ENCODE measurements at places on chromosomes 4 and X. TPM values are rescaled to one million over a fixed set of nuclear protein-coding genes. Genes with fewer than 3 reads are reported as not detected.

DNA sequence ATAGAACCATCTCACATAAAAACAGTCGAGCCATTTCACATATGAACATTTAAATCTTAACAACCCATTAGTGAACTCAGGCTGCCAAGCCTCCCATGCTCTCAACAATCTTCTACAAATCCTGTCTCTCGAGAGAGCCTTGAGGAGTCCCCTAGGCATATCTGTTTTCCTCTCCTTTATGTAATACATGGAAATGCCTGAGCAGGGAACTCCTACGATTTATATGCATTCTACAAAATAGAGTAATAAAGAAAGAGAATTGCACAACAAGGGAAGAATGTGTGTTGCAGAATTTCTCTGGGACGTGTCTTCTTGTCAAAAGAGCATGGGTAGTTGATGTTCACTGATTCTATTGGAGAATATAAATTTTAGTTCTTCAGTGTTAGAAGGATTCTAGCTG, 101.8 kb upstream of the VCX2 start:
- H3K4me1 ChIP-seq = no peaks in the 10 kb centered on the region
- H3K27ac ChIP-seq = no peak overlapping the region
- H3K4me3 ChIP-seq = no peak overlapping the region
- DNase-seq = no peak

DNA sequence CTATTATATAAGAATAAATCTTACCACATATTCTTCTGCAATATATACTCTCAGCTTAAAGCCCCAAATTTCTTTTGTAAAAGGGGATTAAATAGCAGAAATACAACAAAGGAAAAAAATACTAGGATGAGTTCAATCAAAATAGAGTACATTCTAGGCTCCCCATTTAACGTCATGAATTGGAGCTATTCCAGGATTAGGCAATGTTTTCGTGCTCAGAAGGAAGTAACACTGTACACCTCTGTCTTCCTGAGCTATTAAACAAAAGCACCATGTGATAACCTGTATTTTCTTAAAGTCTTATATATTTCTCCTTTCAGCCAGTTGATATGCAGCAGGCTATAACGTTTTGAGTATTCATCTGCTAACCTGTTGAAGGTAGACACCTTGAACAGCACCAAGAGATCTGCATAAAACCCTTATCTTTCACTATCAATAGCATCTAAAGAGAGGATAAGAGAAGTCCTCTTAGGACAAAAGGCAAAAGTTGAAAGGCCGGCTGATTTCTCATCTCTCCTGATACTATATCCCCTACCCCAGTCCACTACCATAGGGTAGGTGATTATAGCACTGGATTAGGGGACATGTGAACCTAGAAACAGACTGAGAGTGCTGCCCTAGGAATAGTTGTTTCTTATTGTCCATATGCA, 31.5 kb downstream of the TEC start:
- no peaks in the 10 kb centered on the region for H3K36me3 ChIP-seq
- H3K27me3 ChIP-seq = no peaks in the 10 kb centered on the region
- no peaks in the 10 kb centered on the region for H3K4me1 ChIP-seq
- DNase-seq = no peak

The MAML3 gene
- total RNA-seq = 7.7 TPM

- DNase-seq = no peak
- H3K27ac ChIP-seq = no peak overlapping the region
- no peaks in the 10 kb centered on the region for H3K4me1 ChIP-seq
- H3K36me3 ChIP-seq = no peaks in the 10 kb centered on the region
Observed at GRCh38 chr4:118120120-118120760, 86.0 kb downstream of the NDST3 start.

- no peaks in the 10 kb centered on the region for H3K4me1 ChIP-seq
- no peaks in the 10 kb centered on the region for H3K36me3 ChIP-seq
- no peak for DNase-seq
Observed at GRCh38 chrX:148914783-148915182, 414.4 kb downstream of the AFF2 start.

DNA sequence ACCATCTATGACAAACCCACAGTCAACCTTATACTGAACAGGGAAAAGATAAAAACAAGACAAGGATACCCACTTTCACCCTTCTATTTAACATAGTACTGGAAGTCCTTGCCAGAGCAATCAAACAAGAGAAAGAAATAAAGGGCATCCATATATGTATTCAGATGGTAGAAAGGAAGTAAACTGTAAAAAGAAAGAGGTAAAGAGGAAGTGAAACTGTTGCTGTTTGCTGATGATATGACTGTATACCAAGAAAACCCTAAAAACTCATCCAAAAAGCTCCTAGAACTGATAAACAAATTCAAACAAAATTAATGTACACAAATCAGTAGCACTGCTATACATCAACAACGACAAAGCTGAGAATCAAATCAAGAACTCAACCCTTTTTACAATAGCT, 538.7 kb upstream of the PABPC4L start:
- no peak overlapping the region for H3K4me3 ChIP-seq
- DNase-seq = no peak
- H3K4me1 ChIP-seq = no peaks in the 10 kb centered on the region
- H3K36me3 ChIP-seq = no peaks in the 10 kb centered on the region
- no peaks in the 10 kb centered on the region for H3K27me3 ChIP-seq

The SLC16A2 gene
- total RNA-seq = 34.5 TPM

- H3K4me3 ChIP-seq = no peak overlapping the region
- H3K27ac ChIP-seq = no peak overlapping the region
- peaks cover 5% of the 10 kb centered on the region for H3K27me3 ChIP-seq
- no peaks in the 10 kb centered on the region for H3K36me3 ChIP-seq
Observed at GRCh38 chrX:110432906-110433215, 74.2 kb downstream of the RTL9 start.

The EXOC1L gene
- not detected for total RNA-seq

Data from Panc1 (cell line).